ENCODE measurements at places on chromosomes 13 and 19.

DNA sequence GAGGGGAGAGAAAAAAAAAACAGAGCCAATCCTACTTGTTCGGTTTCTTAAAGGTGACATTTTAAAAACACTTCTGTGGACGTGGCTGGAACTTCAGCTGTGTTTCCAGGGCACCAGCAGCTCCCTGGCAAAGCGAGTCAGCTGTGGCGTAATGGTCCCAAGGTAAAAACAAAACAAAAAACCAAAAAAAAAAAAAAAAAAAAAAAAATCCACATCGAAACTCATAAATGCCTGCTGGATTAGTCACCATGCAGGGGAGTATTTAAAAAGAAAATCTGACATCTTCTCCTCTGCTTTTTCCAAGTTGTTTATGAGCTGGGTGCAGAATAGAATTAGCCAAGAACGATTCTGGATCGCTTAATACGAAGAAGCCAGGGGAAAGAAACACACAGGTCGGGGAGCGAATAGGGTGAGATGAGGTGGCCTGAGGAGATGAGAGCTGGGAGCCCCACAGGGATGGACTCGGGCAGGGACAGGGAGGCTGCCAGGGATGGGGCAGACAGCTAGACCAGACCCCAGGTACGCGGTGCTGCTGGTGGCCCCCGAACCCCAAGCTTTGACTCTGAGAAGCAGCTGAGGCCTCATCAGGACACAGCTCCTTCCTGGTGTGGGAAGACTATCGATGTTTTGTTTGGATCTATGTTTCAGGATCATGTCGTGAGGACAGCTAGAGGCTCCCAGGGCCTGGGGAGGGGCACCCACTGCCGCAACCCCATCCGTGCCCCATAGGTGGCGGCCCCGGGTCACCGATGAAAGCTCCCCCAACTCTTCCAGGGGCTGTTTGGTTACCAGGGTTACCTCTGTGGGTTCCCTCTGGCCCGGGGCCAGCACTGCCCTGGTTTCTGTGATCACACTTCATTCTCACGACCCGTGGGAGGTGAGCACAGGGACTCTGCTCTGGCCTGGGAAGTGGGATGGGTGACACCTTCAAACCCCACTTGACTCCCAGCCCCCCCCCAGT lies 3.1 kb upstream of the CTXN1 start:
- no peak for DNase-seq

DNA sequence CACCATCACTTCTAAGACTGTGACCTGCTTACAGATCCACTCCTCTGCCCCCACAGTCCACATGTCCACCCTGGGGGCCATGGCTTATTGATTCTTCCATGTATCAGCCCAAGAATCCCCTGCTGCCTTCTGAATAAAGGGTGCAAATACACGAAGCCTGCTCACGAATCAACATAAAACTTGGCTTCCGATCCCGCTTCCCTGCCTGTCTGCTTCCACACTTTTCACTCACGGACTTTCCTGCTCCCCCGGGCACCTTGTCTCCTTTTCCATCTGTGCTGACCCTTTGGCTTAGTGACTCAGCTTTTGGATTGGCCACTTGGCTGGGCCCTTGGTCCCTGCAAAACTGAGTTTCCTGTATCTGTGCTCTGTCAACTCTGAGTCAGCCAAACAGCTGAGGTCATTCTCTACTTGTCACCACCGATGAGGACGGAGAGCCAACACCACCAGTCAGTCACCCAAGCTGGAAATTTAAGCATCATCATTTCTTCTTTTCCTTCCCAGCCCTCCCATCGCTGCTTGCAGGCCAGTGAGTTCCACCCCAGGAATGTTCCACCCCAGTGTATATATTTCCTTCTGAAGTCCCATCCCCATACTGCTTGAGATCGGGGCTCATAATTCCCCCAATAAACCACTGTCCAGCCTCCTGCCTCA lies 11.4 kb upstream of the USP12 start:
- peak; percentile 92 for DNase-seq

- no peak for DNase-seq
Measured at GRCh38 chr19:33191501-33191900, 2.6 kb upstream of the LRP3 start.

GRCh38 chr13:34623331-34623730 lies 318.7 kb upstream of the NBEA start:
- no peak for DNase-seq

DNA sequence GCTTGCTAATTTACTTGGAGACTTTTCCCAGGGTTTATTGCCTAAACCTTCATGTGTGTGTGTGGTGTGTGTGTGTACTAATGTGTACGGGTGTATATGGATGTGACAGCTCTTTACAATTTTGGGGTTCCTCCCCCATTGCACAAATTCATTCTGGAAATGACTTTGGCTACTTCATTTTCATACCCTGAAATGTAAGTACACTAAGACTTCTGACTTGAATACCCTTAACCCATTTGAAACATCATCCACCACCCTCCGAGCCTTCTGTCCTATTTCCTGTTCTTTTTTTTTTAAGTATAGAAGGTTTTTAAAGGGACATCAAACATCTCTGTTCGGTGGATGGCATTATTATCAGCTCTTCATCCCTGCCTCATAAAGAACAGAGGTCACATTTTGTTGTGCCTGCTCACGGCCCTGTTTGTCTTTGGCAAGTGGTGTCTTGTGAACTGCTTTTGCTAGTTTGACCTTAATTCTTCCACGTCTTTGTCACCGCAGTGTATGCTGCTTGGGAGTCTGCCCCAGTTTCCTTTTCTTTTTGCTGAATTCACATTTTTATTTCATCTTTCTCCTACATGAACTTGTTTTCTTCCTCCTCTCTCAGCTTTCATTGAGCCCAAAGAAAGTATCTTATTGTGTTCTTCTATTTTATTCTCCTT lies 228.3 kb downstream of the FOXO1 start:
- no peak for DNase-seq

DNA sequence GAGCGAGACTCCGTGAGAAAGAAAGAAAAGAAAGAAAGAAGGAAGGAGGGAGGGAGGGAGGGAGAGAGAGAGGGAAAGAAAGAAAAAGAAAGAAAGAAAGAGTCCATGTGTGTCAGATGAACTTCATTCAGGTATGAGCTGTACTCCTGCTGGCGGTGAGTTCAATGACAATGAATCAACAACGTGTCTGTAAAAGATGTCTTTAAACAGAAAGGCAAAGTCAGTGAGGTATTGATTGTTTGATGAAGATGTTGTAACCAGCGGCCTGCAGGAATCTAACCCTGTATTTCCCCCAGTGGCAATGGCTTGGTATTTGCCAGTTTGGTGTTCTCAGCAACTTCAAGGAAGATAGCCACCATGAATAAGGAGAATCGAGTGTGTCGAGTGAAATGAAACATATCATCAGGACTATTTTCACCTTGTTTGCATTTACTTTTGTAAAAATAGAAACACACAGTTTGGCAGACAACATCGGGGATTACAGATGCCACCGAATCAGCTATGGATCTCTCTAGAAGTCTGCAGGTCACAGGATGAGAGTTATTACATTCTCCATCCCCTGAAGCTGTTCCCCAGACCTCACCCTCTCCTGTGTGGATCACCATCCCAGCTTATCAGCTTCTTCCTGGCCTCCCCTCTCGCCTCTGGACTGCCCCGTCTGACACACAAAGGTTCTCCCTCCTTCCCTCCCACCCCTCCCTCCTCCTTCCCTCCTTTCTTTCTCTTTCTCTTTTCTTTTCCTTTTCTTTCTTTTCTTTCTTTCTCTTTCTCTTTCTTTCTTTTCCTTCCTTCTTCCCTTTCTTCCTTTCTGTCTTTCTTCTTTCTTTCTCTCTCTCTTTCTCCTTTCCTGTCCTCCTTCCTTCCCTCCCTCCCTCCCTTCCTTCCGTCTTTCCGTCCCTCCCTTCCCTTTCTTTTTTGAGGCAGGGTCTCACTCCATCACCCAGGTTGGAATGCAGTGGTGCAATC lies 8.2 kb upstream of the SBK3 start:
- no peak for DNase-seq

- DNase-seq = no peak
Measured at GRCh38 chr19:37699057-37699456, 20.5 kb downstream of the ZNF607 start.

DNA sequence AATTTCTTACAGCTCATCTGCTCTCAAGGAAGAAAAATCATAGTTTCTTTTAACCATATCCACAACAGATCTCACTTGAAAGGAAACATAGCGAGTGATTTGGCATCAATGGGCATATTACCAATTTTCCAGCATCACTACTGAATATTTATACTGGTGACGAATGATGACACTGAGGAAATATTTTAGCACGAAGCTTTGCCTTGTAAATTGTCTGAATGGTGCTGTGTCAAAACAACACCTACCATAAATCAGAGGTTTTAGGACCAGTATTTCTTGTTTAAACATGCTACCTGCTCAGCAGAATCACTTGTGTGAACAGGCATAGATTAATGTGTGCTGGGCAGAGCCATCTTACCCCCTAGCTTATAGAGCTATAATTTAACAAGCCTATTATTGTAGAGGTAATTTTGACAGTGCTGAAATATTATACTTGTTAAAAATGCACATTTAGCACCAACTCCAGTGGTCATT lies 146.8 kb downstream of the ABCC4 start:
- no peak for DNase-seq

- no peak for DNase-seq
Measured at GRCh38 chr19:47176627-47177090, 46.0 kb downstream of the SAE1 start.

GRCh38 chr19:19547674-19548336 lies 9.7 kb downstream of the CILP2 start:
- no peak for DNase-seq

DNA sequence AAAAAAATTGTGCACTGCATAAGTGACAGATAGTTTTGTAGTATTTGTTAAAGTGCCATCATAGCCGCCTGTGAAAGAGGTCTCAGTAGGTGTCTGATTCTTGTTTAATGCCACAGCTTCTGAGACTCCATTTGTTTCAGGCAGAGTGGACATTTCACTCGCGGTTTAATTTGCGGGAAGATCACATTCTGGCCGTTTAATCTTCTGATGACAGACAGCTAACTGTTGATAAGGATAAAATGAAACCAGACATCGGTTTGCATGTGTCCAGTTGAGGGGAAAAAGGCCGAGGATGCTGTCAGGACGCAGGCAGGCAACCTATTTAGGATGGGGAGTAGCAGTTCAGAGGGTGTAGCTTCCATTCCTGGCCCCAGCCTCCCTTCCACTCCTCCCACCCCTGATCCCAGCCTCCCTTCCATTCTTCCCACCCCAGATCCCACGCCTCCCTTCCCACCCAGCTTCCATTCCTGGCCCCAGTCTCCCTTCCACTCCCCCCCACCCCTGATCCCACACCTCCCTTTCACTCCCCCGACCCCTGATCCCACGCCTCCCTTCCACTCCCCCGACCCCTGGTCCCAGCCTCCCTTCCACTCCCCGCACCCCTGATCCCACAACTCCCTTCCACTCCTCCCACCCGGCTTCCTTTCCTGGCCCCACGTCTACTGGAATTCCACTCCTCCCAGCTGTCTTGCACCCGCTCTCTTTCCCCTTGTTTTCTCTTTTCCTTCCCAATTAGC lies 23.8 kb downstream of the ATP11A start:
- no peak for DNase-seq

- peak; percentile 20 for DNase-seq
Measured at GRCh38 chr13:25980255-25980654, 71.6 kb downstream of the SHISA2 start.
